ENCODE measurements at places on chromosomes 3 and 15. TPM values are rescaled to one million over a fixed set of nuclear protein-coding genes. Genes with fewer than 3 reads are reported as not detected.

- DNase-seq: no peak
Measured at GRCh38 chr3:125957674-125958510, 11.1 kb upstream of the ROPN1B start.

GRCh38 chr15:101393172-101393571 lies 96.3 kb downstream of the PCSK6 start:
- no peak for DNase-seq

DNA sequence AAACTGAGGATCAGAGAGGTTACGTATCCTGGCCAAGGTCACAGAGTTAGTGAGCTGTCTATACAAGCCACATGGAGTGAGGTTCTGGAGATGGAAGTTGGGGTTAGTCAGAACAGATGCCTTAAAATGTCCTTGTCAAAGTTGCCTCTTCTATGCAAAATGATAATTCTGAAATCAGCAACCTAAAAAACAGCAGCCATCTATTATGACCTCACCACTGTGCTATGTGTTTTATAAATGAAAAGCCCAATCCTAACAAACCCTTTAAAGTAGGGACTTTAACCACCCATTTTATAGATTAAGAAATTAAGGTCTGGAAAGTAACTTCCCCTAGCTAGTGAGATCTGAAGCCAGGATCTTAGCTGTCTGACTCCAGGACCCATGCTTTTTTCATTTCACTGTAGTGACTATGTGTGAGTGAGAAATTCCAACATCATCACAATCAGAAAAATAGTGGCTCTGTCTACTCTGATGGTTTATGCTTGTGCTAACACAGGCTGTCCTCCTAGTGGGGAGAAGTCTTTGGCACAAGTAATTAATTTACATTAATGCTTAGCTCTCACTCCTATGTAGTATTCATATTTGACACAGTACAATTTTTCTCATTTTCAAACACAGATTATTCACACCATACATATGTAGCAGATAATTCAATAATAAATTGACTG lies 143.6 kb downstream of the ANO10 start:
- no peak for DNase-seq

DNA sequence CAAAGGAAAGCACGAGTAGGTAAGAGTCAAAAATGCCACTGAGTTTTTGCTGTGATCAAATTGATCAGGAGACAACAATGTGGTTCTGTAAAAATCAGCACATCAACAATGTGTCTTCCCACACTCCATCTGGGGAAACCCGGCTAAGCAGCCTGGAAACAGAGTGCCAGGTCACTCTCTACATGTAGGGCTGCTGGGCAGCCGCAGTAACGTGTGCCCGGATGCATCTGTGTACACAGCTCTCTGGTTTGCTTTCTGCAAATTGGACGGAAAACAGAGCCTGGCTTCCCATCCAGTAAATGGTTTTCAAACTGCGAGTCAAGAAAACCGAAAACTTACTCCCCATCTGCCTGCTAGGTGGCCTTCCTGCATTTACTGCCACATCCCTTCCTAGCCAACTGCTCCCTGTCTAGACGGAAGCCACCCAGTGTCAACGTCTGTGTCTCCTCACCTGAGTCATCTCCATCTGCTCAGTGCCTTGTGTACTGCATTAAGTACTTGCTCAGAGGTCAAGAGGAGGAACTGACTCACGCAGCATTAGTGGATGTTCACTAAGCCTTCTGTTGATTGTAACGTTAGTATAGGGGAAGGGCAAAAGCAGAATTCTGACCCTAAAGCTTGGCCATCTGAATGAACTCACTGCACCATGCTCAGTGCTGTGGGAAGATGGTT lies 124.1 kb downstream of the TJP1 start:
- DNase-seq: peak; percentile 64

GRCh38 chr3:193305356-193305755 lies 64.3 kb downstream of the PLAAT1 start:
- no peak for DNase-seq

DNA sequence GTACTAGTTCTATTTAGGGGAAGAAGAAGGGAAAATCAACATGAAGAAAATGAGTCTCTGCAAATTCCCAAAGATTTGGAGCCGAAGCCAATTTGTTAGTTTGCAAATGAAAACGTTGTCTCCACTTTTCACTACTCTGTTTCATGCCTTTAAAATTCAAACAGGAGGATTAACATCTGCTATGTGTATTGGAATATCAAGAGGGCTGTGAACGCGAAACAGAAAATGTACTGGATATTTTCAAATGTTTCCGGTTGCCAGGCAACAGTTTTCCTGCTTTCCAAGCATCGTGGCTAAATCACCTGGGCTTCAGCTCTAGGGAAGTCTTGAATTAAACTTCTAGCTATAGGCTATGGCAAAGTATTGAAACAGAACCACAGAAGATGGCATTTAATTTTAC lies 172.8 kb downstream of the KCNMB2 start:
- no peak for DNase-seq

- DNase-seq: no peak
Measured at GRCh38 chr15:68335251-68335650, 57.7 kb downstream of the FEM1B start.

DNA sequence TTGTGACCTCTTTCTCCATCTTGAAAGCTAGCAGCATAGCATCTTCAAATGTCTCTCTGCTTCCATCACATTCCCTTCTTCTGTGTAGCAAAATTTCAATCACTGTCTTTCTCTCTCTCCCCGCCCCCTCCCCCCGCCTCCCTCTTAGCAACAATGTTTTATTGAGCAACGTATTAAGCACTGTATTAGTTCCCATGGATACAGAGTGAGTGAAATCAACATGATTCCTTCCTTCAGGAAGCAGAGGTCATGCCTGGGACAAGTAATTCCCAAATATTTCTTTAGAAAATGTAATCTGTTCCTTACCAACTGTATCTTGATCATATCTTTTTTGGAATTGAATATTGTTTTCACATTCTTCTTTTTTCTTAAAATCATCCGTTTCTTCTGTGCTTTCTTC lies 373.7 kb upstream of the NECTIN3 start:
- no peak for DNase-seq

GRCh38 chr3:19811689-19812088 lies 122.3 kb downstream of the EFHB start:
- DNase-seq: no peak

DNA sequence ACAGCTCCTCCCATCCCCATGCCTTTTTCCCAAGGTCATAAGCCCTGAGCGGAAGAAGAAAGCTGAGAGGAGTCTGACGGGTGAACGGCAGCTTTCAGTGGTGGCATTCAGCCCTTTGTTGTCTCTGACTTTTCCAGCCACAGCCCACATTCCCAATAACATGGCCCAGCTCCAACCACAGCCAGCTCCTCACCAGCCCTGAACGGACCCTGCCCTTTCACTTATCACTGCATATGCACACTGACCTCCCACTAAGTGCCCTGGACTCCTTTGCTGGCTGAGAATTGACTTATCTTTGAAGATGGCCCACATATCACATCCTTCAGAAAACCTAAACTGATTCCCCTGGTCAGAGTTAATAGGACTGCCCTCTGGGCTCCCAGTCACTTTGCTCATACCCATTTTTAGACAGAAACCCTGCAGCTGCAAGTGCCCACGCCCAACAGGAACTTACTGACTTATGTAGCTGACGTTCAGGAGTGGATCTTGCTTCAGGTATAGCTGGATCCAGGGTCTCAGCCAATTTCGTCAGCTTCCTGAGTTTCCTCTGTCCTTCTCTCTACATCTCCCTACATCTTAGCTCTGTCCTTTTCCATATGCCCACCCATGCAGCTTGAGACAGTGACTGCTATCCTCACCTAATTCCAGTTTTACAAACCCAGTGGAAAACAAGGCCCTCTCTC lies 348.5 kb upstream of the PROK2 start:
- no peak for DNase-seq

DNA sequence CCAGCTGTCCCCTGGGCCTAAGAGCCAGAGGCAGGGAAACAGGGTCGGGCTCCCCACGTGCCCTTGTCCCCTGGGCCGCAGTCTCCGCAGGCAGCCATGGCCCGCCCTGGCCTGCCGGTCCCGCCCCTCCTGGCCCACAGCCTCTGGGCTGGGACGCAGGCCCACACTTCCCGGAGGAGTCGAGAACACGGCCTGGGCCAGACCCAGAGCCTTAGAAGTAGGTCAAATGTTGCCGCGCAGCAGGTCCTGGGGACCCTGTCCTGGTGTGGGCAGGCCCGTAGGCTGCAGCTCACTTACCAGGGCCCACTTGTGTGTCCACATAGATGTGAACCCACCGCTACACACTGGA lies 4.3 kb upstream of the MYL3 start:
- DNase-seq: no peak

DNA sequence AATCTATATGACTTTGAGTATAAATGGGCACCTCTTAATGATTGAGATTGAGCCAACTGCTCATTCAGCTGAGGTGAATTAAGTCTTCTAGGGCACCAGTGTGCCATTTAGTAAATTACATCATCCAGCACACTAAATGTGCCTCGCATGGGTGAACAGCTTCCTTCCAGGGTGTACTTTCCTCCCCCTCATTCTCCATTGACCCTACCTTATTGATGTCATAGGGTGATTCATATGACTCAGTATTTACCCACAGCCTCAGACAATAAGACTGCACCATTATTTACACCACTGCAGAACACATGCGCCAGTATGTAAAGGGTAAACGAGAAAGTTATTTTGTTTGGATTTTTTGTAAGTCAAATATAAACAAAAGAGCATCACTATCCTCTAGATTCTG lies 185.2 kb upstream of the ARL6 start:
- no peak for DNase-seq

GRCh38 chr3:112689989-112690388 lies 49.0 kb upstream of the CCDC80 start:
- DNase-seq: no peak

- DNase-seq: no peak
Measured at GRCh38 chr3:65716071-65716751, 322.5 kb downstream of the MAGI1 start.

- DNase-seq: no peak
Measured at GRCh38 chr3:145939431-145939830, 221.6 kb downstream of the PLOD2 start.

GRCh38 chr15:85633859-85634258 lies 160.9 kb downstream of the KLHL25 start:
- no peak for DNase-seq

DNA sequence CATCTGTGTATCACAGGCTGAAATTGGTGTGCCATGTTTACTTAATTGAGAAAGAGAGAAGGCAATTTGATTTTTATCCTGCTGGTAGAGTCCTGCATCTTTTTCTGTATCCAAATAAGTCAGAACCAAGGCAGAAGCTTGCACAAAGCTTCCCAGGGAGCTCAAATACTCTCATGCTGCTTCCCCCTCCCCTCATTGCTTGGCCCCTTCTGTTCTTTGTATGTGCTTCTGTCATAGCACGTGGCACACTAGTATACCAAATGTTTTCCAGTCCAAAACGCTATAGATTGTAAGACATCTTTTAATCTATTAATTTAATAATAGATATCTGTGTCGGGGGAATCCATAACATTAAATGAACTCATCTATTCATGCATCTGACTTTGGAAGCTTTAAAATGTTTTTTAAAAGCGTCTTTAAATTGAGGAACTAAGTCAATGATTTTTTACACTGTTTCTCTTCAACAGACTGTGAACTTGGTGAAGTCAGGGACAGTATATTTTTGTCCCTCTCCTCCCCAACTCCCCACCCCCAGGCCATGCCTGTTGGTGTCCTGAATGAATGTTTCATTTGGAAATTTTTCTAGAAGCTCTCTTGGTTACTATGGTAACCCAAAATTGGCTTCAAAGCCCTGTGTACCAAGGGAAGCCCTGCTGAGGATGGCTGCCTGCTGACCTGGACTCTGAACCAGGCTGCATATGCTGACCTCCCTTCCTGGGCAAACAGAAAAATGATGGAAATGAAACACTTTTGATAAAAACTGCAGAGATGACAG lies 26.2 kb upstream of the SLC35G2 start:
- DNase-seq: no peak

DNA sequence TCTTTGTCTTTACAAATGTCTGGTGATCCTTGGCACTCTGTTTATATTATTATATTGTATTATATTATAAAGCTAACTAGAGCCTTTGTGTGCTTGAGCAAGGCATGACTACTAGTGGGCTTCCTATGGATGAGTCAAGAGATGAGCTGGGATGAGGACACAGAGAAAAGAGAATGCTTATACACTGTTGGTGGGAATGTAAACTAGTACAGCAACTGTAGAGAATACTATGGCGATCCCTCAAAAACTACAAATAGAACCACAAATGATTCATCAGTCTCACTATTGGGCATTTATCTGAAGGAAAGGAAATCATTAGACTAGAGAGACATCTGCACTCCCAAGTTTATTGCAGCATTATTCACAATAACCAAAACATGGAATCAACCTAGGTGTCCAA lies 40.8 kb upstream of the MED12L start:
- DNase-seq: no peak

DNA sequence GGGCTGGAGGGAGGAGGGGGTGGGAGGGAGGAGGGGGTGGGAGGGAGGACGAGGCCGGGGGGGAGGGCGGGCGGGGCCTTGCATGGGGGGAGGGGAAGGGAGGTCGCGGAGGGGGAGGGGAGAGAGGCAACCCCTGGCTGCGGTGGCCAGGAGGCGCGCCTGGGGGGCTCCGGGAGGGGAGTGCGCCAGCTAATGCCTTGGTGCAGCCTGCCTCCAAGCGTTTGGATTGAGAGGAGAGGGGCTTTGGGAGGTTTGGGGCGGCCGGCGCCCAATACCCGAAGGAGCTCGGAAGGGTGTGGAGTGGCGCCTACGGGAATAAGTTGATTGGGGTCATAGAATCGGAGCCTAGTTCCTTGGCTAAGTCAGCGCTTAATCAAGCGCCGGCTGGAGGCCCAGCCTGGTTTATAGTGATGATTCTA lies 557 bp downstream of the TFG start:
- no peak for DNase-seq

DNA sequence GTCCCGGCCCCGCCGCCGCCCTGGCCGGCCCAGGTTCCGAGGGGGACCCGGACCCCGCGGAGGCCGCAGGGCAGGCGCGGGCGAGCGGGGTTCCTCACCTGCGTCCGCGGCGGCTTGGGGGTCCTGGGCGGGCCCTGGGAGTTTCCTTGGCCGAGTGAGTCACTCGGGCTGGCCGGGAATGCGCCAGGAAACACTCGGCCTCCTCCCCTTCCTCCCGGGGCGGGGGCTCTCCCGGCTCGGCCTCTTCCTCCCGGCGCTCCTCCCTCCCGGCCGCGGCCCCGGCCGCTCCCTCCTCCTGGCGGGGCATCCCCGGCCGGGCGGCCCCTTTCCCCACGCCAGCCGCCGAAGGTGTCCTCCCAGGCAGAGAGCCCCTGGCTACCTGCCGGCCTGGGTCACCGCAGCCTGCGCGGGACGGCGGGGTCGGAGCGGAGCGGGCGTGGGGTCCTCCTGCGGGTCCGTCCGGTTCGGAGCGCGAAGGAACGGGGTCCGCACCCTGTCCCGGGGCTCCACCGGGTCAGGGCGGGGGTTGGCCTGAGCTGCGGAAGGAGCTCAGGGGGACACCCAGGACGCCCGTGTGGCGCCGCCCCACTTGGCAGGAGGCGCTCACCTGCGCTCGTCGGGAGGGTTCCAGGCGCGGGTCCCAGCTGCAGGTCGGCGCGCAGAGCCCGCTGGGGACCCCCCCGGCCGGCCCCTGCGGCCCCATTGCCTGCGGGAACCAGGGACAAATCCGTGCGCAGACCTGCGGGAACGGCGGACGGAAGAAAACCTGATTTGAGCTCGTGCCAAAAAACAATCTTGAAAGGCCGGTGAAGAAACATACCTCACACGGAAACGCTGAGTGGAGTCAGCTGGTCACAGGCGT lies at the start of gene CYFIP1:
Gene CYFIP1, minus strand, starts transcription at position 180 of the 862 bp plus-strand sequence. CDS start 33,083 bp downstream, outside the sequence.
- peak; percentile 89 for DNase-seq

TYRO3 gene
- 8.9 TPM for total RNA-seq

Data from SJSA1 (cell line).